ENCODE measurements at places on chromosomes 16 and 17. TPM values are rescaled to one million over a fixed set of nuclear protein-coding genes. Genes with fewer than 3 reads are reported as not detected.

DNA sequence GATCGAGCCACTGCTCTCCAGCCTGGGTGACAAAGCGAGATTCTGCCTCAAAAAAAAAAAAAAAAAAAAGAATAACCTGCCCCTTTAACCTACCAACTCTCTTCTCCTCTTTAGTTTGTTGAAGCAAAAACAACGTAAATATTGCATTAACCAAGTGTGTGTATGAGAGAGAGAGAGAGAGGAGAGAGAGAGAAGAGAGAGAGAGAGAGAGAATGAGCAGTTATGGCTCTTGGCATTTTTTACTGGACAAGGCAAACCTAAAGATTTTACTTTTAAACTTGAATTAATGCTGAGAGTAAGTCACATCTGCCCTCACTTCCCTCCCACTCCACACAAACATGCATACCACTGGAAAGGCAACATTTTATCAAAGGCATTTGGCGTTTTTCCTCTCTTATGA is 3.0 kb upstream of the SLFN5 start:
- no peak for DNase-seq

DNA sequence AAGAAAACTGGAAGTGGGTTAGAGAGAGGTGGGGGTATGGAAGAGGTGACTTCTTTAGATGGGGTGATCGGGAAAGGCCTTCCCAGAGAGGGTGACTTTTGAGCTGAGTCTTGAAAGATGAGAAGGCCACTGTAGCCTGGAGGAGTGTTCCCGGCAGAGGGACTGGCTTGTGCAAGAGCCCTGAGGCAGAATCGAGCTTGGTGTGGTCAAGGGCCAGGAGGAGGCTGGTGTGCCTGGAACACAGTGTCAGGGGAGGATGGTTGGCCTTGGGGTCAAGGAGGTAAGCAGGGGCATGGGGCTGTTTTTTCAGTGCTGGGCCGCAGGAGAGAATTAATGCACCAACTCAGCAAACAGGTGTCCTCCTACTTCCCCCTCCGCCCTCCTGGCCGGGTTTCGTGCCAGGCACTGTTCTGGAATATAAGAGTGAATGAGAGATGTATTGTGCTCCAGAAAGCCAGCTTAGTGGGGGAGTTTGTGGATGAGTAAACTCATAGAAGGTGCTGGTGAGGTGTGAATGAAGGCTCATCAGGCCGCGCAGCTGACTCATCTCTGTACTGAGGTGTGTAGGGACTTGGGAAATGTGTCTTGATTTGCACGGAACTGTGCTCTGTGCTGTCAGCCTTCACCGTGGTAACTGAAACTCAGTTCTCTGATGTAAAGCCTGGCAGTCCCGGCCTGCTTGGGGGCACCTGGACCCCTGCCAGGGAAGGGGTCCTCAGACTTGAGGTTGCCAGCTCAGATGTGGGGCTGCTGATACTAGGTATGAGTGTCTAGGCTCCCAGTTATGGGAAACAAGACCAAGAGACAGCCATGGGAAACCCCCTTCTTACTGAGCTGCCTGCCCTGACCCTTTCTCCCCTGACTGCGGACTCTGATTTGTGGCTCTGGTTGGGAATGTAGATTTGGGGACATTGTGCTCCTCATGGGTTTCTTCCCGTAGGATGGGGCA is 15.3 kb downstream of the KSR1 start:
- no peak for DNase-seq

GRCh38 chr16:35731341-35732040 is 2272.1 kb downstream of the TP53TG3F start:
- no peak for DNase-seq

- DNase-seq: no peak
Measured at GRCh38 chr16:70768203-70768580, 32.8 kb downstream of the VAC14 start.

DNA sequence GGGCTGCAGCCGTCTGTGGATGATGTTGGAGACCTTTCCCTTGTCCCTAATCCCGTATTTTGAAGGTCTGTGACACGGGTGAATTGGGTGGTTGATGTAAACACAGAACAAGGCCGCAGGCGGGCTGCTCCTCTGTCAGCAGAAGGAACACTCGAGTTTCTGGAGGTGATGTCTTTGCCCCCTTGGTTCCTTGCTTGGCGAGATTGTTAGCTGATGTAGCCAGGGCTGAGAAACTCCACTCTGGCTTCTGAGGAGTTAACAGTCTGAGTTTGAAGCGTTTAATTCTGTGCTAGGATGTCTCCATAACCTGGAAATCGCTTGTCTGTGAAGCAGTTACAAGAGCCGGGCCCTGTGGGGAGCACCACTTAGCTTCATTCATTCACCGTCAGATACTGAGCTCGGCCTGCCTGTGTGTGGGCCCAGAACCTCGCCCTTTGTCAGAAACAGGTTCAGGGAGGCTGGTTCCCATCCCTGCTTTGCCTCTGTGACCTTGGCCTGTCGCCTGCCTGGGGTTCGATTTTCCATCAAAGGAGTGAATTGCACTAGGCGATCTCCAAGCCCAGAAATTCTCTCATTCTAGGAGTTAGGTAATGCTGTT is 1.3 kb downstream of the MAPK8IP3 start:
- DNase-seq: no peak

DNA sequence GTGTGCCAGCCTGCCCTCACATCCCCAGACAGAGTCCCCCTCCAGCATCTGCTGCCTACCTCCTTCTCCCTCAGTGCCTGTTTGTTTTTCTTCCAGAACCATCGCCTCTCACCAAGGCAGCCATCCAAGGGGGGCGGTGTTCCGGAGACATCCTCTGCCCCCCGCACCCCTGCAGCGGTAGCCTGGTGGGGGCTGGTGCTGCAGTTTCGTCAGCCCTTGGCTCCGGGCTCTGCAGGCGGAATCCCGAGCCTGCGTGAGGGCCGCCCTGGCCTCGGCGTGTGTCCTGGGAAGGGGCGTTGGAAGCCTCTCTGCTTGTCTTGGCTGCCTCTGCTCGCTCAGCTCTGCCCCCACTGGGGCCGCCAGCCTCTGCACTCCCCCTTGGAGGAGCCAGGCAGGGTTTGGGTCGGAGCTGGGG is 126.0 kb upstream of the CIBAR2 start:
- no peak for DNase-seq

- no peak for DNase-seq
Measured at GRCh38 chr16:56264609-56264972, 73.3 kb downstream of the GNAO1 start.

DNA sequence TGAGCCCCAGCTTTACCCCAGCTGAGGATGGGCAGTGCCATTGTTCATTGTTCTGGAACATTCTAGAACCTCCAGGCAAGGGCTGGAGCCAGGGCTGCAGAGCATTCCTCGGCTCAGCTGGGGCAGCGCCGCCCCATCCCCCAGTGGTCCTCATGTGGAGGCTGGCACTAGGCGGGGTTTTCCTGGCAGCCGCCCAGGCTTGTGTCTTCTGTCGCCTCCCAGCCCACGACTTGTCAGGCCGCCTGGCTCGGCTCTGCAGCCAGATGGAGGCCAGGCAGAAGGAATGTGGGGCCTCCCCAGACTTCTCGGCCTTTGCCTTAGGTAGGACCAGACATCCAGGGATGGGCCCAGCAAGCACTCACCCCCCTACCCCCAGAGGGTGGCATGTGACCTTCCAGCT is at the start of gene TMEM95:
Gene TMEM95 (plus strand): TSS at position 104 of the 400 bp plus-strand sequence. CDS start 49 bp downstream, at position 153.
- DNase-seq: peak; percentile 81

- no peak for DNase-seq
Measured at GRCh38 chr16:12063435-12063834, 86.9 kb downstream of the SNX29 start.

DNA sequence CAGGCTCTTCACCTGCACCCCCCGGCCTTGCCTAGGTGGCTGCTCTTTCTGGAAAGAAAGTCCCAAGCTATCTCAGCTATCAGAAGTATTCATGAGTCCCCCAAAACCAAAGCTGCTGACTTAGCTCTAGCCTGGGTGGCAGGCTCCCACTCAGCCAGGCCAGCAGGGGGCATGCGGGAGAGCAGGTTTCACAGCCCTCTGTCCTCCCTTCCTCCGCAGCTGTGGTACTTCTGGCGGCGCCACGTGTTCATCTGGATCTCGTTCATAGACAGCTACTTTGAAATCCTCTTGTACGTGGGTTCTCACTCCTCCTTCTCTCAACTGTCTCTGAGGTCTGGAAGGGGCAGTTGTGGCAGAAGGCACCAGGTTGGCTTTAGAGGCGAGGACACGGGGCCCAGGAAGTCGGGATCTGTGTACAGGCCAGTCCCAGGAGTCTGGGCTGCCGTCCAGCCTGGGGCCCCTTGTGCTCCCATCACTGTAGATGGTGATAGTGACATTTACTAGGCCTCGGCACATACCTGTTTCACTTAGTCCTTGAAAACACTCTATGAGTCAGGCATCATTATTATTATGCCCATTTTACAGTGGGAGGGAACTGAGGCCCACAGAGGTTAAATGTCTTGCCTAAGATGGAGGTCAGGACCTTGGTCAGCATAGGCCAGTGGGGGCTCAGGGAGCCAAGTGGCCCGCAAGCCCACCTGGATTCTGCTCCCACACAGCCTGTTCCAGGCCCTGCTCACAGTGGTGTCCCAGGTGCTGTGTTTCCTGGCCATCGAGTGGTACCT is 12.9 kb downstream of the TRPV2 start:
- DNase-seq: peak; percentile 82

DNA sequence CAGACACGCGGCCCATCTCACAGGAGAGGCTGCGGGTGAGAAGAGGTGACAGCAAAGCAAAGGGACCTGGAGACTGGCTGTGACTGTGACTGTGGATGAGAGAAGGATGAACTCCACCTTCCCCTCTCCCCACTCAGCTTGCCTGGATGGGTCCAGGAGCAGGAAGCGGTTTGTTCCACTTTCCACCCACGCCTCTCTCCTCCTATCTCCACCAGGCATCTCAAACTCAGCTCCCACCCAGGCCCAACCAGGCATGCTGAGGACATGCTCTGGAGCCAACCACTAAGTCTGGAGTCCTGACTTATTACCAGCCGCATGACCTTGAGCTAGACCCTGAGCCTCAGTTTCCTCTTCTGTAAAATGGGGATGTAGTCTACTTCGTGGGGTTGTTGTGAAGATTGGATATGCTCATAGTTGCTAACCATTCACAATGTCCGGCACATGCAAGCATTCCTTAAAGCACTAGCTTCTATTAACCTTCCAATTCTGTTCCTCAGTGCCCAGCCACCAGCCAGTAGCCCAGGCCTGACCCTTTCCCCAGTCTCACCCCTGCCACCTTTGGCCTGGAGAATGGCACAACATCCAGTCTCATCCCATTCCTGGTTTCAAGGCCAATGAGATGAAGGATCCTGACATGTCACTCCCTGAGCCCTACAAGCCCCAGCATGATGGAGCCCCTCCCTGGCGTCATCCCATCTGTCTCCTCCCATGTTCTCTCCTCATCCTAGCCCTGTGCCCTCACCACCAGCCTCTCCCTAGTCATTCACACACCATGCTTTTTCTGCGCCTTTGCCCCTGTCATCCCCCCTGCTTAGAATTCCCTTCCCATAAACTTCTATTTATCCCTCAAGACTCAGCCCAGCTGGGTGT is 2.3 kb downstream of the GAS2L2 start:
- no peak for DNase-seq

DNA sequence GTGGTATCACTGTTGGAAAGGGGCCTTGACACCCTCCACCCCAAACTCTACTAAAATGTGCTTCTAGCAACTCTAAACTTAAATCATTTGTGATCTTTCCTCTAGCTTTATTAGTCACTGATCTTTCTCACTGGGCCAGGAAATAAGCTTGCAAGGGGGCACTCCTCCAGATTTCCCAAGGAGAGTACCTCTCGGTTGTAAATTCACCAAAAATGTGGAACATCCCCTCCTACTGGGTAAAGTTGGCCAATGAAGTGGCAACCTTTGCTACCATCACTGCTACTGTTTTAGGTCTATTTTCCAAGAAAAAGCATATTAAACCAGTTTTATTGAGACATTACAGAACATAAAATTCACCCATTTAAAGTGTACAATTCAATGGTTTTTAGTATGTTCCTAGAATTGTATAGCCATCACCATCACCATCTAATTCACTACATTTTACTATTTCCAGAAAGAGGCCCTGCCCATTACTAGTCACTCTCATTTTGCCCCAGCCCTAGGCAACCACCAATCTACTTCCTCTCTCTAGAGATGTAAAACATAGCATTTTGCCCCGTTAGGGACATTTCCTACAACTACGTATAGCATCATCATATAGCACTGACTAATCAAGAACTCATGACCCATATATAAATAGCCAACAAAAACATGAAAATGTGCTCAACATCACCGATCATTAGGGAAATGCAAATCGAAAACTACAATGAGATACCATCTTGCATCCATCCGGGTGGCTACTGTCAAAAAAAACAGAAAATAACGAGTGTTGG is 44.6 kb upstream of the ADCY9 start:
- no peak for DNase-seq

- no peak for DNase-seq
Measured at GRCh38 chr17:66525338-66525737, 222.9 kb downstream of the PRKCA start.

DNA sequence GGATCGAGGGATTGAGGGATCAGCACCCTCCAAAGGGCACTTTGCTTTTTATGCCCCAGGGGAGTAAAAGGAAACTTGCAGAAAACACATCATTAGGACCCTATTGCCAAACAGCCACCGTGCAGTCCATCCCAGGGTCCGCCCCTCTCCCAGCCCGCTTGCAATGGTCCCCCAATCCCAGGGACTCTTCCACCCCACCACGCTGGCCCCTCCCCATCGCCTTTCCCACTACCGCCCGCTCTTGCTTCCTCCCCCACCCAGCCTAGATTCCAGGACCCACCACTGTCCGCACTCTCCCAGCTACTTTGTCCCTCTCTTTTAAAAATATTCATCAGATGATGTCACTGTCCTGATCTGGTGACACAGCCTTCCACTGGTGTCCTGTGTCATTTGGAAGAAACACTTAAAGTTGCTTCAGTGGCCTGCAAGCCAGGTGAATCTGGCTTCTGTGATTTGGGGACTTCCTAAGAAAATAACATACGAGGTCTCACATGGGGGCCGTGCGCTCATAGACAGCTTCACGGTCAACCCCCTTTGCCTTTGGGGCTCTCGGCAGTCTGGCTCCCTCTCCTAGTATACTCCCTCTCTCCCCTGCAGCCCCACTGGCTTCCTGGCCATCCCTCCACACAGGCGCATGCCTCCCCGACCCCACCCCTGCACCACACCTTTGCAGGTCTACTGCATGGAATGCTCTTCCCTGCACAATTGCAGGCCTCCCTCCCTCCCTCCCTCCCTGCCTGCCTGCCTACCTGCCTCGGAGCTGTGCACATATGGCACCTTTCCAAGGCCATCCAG is 127.9 kb downstream of the RBFOX3 start:
- no peak for DNase-seq

GRCh38 chr17:67379251-67379630 is 2.2 kb downstream of the PITPNC1 start:
- no peak for DNase-seq

The CDH3 gene
- total RNA-seq: 1.3 TPM

The RNU2-1 gene
- total RNA-seq: 2,832 TPM

The ITGAL gene
- total RNA-seq: 9.1 TPM

The CTRB1 gene
- total RNA-seq: 32,908 TPM

The CD79B gene
- 0.20 TPM for total RNA-seq

The ABCC6 gene
- 12.1 TPM for total RNA-seq

The MPP2 gene
- 1.0 TPM for total RNA-seq

The SLC16A13 gene
- 1.4 TPM for total RNA-seq

All from pancreas (tissue), 10 donors.